ENCODE measurements at places on chromosomes 3 and 15.

DNA sequence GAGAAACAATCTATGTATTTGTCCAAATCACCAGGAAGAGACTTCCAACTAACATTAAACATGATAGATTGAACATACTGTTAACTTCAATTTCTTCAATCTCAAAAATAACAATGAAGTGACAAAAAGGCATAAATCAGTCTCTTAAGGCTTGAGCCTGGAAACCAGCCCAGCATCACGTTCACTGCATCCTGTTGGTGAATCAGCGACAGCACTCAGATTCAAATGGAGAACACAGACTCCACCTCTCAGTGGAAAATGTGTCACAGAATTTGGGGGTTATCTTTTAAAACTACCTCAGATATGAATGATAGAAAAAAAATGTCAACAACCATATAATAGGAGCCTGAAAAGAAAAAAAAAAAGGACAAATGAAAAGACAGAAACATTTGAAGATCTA lies 212.0 kb downstream of the MINAR1 start:
- DNase-seq: no peak

- no peak for DNase-seq
Observed at GRCh38 chr3:59289831-59290230, 240.0 kb upstream of the CFAP20DC start.

DNA sequence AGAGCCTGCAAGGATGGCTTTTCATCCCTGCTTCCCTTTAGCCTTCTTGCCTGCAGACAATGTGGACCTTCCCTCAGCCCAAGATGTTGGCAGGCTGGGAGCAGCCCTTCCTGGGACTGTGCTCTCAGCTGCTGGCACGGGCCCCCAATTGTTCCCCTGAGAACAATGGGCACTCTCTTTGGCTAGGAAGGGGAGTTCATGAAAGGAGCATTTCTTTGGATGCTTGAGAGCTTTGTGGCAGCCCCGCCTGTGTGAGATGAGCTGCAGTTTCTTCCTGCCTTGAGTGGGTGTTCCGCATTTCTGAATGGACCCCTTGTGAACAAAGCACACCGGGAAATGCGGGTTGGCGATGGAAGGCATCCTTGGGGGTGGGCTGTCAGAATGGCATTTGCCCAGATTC lies 35.0 kb upstream of the BSN start:
- DNase-seq: no peak

DNA sequence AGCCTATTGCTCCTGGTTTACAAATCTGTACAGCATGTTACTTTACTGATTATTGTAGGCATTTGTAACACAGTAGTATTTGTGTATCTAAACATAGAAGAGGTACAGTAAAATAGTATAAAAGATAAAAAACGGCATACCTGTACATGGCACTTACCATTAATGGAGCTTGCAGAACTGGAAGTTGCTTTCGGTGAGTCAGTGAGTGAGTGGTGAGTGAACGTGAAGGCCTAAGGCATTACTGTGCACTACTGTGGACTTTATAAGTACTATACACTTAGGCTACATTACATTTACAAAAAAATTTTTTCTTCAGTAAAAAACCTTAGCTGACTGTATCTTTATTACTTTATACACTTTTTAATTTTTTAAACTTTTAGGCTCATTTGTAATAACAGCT lies 90.9 kb downstream of the RAP2B start:
- DNase-seq: no peak

- no peak for DNase-seq
Observed at GRCh38 chr15:36905908-36906307, 194.4 kb downstream of the MEIS2 start.

DNA sequence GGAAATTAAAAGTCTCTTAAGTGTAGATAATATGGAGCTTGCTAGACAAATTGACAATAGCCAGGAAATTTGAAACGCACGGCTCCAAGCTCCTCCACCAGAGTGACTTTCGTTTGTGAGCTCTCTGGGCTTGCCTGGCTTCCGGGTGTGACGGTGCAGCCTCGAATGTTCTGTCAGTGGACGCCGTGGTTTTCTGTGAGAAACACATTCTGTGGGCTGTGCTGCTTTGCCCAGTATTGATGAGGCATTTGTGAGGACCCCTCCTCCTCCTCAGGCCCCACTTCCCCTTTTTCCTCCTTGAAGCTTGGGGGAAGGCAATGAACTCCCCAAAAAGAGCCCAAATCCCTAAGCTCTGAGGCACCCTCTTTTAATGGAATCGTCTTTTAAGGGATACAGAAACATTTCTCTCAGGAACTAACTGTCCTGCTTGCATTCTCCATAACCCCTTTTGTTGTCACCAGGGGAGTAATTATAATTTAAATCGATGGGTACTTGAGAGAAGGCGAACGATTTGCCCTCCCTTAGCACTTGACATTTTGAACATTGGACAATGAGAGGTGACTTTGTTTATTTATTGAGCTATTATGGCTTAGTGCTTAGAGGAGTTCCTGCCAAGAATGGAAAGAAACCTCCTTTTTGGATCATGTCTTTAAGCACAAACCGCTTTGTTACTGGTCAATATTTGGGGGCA lies 40.8 kb downstream of the POLR2M start:
- peak; percentile 56 for DNase-seq

GRCh38 chr3:30319713-30320112 lies 286.7 kb upstream of the TGFBR2 start:
- no peak for DNase-seq

DNA sequence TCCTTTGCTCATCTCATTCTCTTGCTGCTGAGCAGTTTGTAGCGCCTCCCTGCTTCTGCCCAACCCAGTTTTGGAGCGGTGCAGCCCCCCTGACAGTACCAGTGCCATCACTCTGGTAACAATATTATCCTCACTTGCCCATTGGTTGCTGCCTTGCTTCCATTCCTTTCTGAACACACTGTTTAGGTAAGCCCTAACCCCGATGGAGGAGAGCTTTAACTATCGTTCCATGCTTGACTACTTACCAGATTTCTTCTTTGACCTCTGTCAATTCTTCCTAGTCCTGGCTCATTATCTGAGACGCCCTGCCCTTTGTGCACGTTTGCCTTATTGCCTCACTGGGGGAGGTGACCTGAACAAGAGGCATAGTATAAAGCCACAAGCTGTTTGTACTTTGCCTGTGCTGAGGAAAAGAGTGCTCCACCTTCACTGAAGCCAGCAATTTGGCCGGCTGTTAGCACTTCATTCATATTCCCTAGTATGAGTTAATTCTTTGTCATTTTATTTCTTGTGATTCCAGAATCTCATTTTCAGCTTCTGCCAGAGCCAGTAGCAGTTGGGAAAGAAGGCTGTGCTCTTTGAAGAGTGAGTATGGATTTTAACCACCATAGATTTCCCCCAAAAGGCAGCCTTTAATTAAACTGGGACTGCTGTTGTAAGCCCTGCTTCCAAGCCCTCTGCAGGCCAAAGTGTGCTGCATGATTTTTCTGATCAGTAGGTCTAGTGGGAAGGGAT lies 11.9 kb downstream of the ABHD6 start:
- no peak for DNase-seq

GRCh38 chr3:58737644-58738043 lies 71.1 kb upstream of the FAM3D start:
- DNase-seq: no peak

GRCh38 chr3:33447958-33448357 lies 7.8 kb upstream of the UBP1 start:
- DNase-seq: no peak

GRCh38 chr3:100113723-100114412 lies 433 bp downstream of the FILIP1L start:
- no peak for DNase-seq

DNA sequence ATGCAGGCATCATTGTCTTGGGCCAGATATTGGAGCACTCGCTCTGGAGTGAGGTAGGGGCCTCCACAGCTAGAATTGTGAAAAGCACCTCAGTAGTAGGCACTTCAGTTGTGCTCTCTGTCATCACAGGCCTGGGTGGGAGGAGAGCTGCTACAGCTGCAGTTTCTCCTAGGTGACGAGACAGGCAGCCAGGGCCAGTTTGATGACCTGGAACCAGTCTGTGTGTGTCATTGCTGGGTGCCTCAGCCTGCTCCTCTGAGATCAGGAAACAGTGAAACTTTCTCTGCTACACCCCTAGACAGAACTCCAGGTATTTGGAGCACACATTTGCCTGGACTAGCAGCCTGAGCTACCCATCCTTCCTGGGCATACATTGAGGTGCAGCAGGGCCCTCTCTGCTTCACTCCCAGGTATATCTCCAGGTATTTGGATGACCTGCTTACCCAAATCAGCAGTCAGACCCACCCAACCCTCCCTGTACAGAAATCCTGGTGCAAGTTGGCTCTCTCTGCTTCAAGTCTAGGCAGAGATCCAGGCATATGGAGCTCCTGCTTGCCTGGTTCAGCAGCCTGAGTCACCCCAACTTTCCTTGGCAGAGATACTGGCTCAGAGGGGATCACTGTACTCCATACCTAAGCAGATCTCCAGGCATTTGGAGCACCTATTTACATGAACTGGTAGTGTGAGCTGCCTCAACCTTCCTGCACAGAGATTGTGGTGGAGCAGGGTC lies 54.3 kb upstream of the SGO1 start:
- DNase-seq: no peak

DNA sequence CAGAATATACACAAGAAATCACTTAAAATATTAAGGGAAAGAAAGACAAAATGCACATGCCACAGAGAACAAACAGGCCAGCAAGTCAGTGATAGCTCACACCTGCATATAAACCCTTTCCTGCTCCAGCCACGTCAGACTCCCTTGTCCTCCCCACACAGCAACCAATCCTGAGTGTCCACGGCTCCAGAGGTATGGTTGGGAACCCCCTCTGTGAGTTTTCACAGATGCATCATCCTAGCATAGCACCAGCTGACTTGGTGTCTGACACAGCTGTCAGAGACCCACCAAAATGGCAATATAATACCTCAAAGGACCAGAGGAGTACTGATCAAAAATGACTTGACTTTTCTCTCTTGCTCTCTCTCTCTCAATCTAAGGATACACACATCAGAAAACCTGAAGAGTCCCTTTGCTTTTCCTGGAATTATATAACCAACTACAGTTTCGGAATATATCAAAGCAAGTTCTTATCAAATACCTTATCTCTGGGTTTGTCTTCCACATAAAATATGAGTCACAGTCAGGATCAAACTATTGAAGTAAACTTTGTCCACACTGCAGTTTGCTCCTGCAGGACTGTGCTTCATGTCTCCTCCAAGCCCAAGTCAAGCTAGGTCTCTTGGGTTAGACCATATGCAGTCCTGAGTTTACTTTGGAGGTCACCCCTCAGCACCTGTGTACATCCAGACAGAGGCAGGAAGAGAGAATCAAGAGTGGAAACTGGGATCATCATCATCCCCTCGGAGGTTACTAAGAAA lies 187.1 kb upstream of the THBS1 start:
- no peak for DNase-seq

- no peak for DNase-seq
Observed at GRCh38 chr3:52110502-52110901, 43.7 kb downstream of the POC1A start.

GRCh38 chr3:138361561-138361971 lies 13.2 kb downstream of the MRAS start:
- no peak for DNase-seq

DNA sequence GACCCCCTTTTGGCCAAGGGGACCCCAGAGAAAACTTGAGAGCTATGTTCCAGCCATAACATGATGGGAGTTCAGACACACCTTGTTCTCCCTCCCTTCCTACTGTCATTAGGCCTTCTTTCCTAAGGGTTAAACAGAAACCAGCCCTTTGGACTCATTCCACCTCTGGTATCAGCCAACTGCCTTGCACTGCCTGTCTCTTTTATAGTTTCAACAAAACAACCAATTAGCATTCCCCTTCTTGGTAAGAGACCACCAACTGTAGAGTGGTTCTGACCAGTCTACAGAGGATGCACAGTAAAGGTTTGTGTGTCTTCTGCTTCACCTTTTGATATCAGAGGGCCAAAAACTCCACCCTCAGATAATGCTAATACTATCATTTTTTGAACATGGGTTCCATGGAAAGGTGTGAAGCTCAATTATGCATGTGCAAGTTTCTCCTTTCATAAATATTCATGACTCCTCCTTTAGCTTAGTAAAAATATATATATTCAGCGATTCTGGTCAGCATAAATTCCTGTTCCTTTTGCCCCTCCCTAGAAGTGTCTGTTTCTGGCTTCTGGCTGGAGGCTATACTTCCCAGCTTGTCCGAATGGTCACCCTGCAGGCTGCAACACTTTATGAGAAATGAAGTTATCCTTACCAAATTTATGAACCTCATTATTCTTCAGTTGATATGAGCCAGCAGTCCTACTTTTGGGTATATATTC lies 55.9 kb downstream of the SERP1 start:
- DNase-seq: no peak

DNA sequence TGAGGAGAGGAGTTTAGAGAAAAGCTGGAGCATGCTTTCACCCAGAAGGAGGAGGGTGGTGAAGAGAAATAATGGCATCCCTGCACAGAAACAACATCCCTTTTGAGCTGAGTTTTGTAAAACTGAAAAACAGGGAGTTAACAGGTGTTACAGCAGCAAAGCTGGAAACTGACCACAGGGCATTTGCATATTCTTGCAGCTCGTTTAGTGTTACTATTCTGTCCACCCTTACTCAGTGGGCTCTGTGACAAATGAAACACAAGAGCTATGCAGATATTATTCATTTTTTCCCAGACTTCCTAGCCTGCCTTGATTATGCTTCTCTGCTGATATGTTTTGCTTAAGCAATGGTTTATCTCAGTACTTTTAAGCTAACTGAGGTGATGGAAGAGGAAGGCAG lies 272.0 kb downstream of the NEK10 start:
- no peak for DNase-seq

- no peak for DNase-seq
Observed at GRCh38 chr15:80568876-80569605, 126.1 kb upstream of the ABHD17C start.

DNA sequence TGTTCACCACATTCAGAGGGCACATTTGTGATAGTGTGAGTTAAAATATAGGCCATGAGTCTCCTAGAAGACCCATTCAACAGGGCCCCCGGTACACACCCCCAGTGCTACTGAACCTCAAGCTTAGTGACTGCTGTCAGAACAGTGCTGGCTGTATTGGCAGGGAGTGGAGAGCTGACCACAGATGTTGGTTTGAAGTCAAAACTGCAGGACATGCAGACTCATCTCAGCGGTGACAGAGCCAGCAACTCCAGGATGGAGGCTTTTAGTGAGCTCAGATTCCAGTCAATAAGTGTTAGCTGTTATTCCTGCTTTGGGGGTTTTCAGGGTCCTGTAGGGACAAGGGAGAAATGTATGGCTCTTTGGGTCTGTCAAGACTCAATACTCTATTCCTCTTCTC lies 29.1 kb downstream of the PRR20G start:
- no peak for DNase-seq

DNA sequence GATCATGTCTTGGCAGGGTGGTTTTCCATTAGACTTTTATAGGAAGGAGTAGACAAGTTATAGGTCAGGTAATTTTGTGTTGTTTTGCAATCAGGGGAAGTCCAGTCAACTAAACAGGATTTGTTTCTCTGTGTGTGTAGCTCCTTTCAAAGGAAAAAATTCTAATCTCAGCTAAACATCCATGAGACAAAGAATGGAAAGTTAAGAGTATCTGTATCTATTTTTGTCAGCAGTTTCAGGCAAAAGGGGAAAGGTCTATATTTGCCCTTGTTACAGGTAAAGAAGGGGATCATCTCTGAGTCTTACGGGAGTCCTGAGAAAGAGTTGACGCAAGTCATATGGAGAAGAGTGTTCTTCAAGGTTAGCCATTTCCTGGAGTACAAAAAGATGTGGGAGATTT lies 79.3 kb downstream of the GAP43 start:
- no peak for DNase-seq

GRCh38 chr15:81789403-81789802 lies 256.4 kb downstream of the MEX3B start:
- no peak for DNase-seq
